ENCODE measurements at places on chromosomes 5 and 9.

GRCh38 chr9:78695519-78695918 lies 398.6 kb downstream of the PSAT1 start:
- peak; percentile 61 for DNase-seq

DNA sequence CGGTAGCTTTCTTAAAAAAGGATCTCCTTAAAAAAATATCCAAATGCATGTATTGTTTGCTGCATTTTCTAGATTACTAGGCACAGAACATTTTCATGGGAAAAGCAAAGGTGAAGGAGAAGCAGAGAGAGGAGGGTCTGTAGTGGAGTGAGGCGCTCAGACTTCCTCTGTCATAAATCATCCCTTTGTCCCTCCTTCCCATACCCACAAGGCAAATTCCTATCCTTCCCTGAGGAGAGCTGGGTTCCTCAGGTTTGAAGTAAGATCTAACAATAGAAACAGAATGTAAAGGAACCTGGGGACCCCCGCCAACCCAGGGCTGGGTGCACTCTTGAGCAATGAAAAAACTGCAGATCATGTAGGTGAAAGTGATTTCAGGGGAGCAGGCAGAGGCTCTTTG lies 149.2 kb upstream of the ANKH start:
- no peak for DNase-seq

DNA sequence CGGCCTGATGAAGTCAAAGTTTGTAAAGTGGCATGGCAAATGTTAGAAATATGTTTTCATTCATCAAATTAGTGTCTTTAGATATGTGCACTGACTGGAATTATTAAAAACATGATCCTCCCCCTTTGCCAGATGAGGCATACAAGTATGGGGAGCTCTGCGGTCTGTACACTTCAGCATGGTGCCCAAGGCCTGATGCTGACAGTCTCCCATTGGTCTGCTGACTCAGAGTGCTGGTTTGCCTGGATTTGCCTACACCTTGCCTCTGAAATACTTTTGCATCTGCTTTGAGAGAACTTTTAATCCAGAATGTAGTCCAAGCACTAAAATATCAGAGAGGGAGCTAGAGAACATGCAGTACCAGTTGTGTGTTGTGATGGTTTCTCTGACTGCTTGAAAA lies 354.3 kb upstream of the ACTBL2 start:
- DNase-seq, result no peak

- no peak for DNase-seq
These were observed 15.8 kb upstream of the SPOUT1 start for GRCh38 chr9:128845186-128845931.

- DNase-seq, result no peak
These were observed 102.9 kb downstream of the FRMD3 start for GRCh38 chr9:83435301-83435700.

DNA sequence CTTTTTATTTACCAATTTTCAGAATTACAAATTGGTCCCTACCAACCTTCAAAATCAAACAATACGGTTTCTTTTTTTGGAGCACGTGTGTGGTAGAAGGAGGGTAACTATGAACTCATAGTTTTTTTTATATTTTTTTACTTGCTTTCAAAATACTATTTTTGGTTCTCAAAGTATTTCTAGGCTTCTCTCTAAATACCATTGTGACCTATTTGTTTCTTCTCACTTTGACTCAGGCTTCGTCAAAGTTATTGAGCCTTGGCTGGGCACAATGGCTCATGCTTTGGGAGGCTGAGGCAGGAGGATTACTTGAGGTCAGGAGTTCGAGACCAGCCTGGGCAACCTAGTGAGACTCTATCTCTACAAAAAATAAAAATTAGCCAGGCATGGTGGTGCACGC lies 11.6 kb upstream of the KIF27 start:
- no peak for DNase-seq

GRCh38 chr9:105270711-105271110 lies 26.3 kb downstream of the SLC44A1 start:
- DNase-seq, result no peak

DNA sequence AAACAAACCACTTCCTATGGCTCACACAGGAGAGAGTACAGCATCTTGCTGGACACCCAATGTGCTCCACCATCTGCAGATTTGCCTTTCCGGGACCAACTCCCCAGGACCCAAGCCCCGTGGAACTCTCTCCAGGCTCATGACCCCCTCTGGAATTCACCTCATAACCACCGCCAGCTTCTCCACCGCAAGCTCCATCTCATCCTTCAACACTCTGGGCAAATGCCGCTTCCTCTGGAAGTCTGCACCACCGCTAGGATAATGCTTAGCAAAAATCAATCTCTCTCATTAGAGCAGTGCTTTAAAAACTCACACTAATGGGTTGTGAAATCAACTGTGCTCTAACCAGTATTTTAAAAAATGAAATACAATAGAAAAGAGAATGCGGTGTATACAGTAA lies 150.0 kb downstream of the COL23A1 start:
- DNase-seq, result no peak

- no peak for DNase-seq
These were observed 77.0 kb upstream of the FER start for GRCh38 chr5:108670591-108671289.

DNA sequence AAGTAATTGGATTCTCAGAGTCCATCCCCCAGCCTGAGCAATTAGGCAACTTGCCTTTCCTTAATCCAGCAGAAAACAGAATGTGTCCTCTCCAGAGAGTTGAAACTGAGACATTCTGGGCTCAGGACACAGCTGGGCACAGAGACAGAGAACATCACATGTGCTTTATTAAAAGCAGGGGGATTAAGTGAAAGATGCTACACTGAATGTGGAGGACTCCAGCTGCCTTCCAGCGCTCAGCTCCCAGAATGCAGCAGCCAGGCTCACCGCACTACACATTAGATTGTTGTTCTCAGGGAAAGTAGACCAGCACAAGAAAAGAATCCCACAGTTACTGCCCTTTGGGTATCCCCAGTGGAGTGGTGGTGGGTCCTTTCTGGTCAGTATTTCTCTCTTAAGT lies 141.6 kb upstream of the IL12B start:
- no peak for DNase-seq

- no peak for DNase-seq
These were observed 173.5 kb downstream of the FGF1 start for GRCh38 chr5:142512043-142513042.

- no peak for DNase-seq
These were observed 128.6 kb downstream of the ASTN2 start for GRCh38 chr9:117286245-117286644.

GRCh38 chr9:36276781-36277181 lies 18.5 kb upstream of the GNE start:
- DNase-seq, result no peak

DNA sequence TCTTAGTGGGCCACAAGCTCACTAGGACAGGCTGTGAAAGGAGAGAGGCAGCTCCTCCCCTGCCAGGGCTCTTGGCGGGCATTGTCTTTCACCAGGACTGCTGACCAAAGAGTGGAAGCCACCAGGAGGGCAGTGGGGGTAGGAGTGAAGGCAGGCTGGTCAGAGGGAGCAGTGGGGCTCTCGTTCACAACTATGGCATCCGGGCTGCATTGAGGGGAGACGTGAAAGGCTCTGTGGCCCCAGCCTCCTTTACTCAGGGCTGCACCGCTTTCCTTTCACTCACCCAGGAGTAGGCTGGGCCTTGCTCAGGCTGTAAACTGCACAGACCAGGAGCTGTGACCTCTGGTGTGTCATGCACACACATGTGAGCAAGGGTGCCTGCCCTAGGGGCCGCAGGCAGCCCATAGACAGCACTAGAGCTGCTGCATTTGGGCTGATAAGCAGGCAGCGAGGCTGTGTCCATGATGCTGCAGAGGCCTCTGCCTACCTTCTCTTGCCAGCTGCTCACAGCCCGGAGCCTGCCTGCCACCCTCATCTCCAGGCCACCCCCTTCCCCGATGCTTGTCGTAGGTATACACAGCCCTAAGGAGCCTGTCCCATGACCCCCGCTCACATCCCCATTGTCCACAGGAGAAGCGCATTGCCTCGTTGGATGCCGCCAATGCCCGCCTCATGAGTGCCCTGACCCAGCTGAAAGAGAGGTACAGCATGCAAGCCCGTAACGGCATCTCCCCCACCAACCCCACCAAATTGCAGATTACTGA lies 130.4 kb downstream of the DAB2IP start:
- no peak for DNase-seq

- DNase-seq, result no peak
These were observed 23.1 kb upstream of the TDRD7 start for GRCh38 chr9:97388721-97389238.

- DNase-seq, result no peak
These were observed 96.3 kb downstream of the CD180 start for GRCh38 chr5:67100301-67100700.

- DNase-seq, result no peak
These were observed 10.7 kb upstream of the DIPK1B start for GRCh38 chr9:136701668-136702053.

DNA sequence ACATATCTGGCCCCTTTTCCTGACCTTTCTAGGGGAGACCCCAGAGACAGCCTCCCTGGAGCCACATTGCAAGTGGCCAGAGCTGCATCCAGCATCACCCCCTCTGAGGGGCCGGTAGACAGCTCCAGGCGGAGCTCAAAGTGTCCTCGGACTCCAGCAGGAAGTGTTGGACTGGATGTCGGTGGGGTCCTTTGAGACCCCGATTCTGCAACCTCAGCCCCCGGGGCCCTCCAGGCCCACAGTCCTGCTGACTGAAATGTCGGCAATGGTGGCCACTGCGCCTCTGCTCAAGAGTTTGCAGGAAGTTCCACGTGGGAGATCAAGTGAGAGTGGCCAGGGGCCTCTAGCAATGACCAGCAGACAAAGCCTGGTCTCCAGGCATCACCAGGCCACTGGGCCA lies 115.9 kb upstream of the FOXD4L5 start:
- DNase-seq, result no peak

DNA sequence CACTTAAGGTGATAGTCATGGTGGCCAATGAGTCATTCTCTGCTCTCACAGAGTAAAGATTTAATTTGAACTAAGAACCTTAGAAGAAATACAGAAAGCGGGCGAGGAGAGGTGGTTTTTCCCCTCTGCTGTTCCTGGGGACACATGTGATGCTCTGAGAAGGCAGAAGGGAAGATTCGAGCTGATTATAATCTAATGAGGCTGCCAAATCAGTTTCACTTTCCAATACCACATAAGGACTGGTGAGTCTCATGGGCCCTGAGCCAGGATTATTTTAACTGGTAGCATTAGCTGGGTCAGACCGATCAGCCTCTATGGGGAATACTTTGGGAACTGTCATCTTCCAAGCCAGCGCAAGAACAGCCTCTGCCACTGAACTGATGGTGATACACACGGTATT lies 116.5 kb downstream of the SLC1A3 start:
- no peak for DNase-seq

GRCh38 chr9:129777769-129778130 lies 24.9 kb upstream of the PTGES start:
- DNase-seq, result no peak

DNA sequence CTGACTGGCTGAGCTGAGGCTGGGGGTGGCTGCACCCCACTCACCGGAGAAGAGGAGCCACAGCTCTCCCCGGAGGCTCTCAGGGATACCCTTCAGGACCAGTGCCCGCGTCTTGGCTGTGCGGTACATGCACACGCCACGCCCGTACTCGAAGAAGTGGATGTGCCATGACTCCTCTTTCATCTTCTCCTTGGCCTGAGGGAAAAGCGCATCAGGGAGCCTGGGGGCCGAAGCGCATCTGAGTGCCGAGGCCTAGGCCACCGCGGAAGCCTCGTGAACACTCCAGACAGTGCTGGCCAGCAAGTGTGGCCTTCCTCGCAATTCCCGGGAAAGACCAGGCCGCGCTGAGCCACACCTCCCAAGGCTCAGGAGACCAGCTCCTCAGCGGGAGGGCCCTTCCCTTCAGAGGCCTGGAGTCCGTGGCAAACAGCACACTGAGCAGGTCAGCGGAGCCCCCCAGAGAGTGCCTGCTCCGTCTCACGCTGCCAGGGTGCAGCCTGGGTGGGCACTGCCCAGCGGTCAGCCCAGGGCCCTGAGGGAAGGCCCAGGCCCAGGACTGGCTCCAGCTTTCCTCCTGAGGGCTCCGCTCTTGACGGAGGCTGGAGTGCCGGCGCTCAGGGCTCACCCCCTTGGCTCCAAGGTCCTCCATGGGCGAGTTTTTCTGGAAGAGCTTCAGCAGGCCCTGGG lies 20.5 kb upstream of the MRNIP start:
- DNase-seq, result no peak

- no peak for DNase-seq
These were observed 7.8 kb upstream of the MYOZ3 start for GRCh38 chr5:150653145-150653761.

- DNase-seq, result no peak
These were observed 258.0 kb downstream of the NR3C1 start for GRCh38 chr5:143145243-143146160.

All from NCI-H1436 treated with DMSO at 0.1 percent for 48 hours (cell line).